ENCODE measurements at places on chromosomes 5 and 9.

DNA sequence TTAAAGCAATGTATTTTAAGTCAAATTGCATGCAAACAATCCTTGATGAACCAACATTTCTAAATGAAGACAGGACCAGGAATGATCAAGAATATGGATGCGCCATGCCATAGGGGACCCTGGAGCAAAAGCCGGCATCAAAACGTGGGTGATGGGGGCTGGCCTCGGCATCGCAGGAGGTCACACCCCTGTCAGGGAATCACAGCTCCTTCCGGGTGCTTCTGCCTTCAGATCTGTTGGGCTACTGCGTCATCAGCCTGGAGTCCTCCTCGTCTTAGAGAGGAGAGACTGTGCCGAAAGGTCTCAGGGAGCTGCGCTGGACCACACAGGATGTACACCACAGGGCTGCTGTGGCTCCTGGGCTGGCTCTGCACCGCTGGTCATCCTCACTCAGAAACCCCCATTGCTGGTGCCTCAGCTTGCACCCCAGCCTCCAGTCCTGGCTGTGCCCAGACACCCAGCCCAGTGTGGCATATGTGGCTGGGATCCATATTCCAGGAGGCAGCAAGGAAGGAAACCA is 152.9 kb upstream of the PPP1R26 start:
- DNase-seq, result no peak

DNA sequence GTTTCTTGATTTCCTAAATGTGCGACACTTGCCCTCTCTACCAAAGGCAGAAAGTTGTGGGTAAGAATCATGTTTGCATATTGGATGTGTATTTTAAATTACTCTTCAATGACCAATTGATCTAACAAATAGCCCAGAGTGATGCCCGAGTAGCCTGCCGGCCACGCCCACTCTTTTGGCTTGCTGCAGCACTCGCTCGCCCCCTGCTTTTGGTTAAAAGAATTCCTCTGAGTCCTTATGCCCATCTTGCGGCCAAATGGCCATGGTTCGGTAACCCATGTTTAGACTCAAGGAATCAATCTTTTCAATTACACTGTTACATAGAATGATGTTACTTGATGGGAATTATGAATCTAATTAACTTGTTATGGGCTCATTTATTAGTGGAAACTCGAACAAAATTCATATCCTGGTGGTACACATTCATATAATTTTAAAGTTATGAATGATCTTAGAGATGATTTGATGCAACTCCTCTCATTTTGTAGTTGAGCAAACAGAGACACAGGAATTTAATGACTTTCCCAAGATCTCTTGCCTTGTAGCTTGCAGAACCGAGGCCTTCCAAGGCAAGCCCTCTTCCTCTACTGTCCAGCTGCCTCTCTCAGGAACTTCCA is 36.5 kb downstream of the PPIC start:
- DNase-seq, result no peak

DNA sequence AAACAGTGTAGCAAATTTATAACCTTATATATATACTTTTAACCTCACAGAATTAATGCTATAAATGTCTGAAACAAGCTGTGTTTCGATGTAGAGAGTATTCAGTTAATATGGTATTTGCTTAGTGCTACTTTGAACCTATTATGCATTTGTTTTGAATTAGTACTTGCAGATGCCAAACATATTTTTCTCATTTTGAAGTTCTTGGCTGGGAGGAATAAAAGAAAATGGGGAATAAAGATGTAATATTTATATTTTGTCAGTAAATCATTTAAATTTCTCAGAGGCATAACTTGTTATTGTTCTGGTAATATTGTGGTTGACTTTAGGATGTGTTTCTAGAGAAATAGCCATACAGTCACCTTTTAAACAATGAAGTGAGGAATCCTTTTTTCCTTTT is 175.9 kb upstream of the IZUMO3 start:
- no peak for DNase-seq

- no peak for DNase-seq
Observed at GRCh38 chr5:64685866-64686265, 4.4 kb upstream of the SHISAL2B start.

GRCh38 chr5:58114324-58114723 is 345.6 kb downstream of the PLK2 start:
- DNase-seq, result no peak

GRCh38 chr5:54876556-54876955 is 108.8 kb downstream of the ESM1 start:
- DNase-seq, result no peak

DNA sequence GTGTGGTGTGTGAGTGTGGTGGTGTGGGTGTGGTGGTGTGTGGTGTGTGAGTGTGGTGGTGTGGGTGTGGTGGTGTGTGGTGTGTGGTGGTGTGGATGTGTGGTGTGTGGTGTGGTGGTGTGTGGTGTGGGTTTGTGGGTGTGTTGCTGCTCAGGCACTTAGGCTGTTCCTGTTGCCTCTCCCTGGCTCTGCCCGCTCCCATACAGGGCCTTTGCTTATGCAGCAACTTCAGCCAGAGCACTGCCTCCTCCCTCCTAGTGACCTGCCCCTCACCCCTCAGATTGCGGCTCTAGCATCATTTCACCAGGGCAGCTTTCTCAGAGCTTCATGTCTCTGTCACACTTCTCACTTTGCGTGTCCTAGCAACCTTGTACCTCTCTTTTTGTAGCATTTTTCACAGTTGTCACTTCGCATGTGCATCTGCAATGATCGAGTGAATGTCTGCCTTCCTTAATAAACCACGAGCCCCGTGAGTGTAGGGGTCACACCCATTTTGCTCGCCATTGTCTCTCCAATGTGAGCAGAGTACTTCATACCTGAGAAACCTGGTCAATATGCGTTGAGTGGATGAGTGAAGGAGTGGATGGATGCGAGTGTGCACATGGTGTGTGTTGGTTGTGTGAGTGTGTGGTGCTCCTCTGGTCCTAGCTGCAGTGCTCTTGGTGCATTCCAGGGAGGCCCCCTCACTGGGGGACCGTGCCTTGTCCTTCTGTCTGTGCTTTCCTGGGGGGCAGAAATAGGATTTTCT is 167.9 kb upstream of the PANK3 start:
- DNase-seq, result no peak

GRCh38 chr5:83472508-83473345 is 1.2 kb downstream of the VCAN start:
- no peak for DNase-seq

- DNase-seq, result no peak
Observed at GRCh38 chr9:126618190-126618584, 4.5 kb downstream of the LMX1B start.

GRCh38 chr5:154713615-154714125 is 41.5 kb upstream of the LARP1 start:
- no peak for DNase-seq

DNA sequence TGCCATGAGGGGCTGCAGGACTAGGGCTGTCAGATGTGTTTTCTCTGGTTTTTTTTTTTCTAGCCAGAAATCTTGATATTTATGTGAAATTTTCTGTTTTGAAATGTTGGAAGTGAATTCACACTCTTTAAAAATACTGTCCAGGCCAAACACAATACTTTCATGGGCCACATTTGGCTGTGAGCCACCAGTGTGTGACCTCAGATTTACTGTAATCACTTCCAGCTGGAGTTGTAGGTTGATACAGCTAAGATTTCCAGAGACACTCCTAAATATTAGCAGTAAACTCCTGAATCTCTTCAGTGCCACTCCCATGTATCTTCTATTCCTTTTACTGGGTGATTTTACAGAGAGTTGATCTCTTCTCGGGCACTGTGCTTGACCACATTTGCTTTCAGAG is 92.2 kb upstream of the CKMT2 start:
- no peak for DNase-seq

DNA sequence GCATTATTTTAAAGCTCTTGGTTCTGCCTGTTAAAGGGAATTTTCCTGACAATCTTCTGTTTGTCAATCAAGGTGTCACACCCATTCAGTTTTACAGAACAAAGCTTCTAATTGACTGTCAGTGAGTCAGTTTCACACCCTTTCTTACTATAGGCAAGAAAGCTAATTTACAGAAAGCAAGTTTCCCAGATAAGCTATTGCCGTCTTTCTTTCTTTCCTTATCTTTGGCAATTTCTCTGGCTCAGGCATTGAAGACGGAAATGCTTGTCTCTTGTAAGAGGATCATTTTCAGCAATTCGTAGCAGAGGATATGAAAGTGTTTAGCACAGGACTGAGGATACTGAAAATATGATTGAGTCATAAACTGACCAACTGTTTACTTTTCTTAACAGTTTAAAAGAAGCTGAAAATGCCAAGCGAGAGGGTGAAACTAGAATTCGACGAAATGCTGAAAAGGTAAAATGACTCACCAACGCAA is 27.0 kb downstream of the SPINK5 start:
- no peak for DNase-seq

- DNase-seq, result no peak
Observed at GRCh38 chr9:120583958-120584369, 4.0 kb upstream of the CDK5RAP2 start.

- DNase-seq, result no peak
Observed at GRCh38 chr5:109939116-109939682, 249.5 kb downstream of the MAN2A1 start.

DNA sequence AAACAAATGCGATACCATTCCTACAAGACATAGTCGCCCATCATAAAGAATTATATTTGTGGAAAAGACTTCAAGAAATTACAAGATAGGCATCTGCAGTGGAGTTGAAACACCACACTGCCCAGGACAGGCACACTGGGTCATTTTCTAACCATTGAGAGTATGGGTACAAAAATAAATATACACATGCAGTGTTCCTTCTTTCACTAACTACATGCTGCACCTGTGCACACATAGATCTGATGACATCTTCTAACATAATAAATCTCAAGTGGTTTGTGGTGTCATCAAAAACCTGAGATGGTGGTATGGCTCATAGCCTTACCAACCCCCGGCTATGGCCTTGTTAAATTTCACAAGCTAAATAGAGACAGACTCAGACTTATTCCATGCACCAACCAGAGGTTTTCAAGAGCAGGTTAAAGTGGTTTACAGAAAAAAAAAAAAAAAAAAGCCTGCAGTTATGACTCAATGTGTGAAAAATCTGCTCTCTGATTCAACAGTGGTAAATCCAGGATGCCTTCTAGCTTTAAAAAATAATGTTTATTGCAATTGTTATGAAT is 12.4 kb upstream of the NFIB start:
- DNase-seq, result peak; percentile 85

GRCh38 chr5:83096660-83097339 is 19.5 kb downstream of the XRCC4 start:
- DNase-seq, result no peak

DNA sequence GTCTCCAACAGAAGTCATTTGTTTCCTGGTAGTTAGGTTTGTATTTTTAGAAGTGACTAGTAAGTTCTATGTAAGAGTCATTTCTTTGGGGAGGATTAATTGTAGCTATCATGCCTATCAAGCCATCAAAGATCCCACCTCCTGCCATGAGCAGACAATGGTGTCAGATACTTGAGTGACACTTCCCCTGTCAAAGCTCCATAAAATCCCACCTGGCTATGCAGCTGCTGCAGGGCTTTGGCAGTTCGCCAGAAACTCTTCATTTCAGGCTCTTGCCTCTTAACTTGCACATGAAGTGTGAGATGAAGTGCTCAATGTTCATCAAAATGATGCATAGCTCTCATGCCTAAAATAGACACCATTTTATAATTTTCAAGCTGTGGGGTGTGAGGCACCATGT is 312.1 kb downstream of the CDH12 start:
- DNase-seq, result peak; percentile 99

DNA sequence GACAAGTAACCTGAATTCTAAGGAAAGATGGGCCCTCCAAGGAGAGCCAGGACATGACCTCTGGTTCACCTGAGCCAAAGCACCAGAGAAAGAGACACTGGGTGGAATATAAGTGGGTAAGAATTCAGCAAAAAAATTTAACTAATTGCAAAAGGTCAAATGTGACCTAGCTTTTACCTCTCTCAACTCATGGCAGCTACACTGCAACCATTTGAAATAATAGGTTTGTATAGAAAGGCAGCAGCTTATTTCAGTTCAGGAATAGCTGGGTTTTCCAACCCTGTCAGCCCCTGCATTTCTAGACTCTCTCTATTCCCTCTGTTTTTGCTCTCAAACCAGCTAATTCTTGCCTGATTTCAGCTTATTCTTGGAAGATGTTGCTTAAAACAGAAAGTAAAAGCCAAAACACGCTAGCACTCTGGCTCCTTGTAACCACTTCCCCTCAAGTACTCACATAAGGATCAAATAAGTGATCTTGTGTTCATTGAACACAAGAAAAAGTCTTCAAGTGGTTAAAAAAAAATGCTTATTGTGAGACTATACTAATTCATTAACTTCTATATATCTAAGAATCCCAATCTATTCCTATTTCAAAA is 101.1 kb upstream of the NR4A3 start:
- no peak for DNase-seq

DNA sequence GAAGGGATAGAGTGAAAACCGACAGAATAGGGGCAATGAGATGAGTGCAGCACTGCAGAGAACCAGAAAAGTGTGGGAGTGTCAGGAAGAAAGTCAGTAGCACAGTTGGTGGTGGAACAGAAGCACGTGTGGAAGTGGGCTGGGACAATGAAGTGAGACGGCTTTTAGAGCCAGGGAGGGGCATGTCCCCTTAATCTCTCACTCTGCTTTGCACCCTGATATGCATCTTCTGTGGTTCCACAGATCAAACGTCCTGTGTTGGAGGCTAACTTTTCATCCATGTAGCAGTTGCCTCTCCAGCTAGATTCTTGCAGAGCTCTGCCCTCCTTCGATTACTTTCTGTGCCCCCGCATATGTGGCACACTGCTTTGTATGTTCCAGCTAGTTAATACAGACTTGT is 163.6 kb downstream of the DOCK8 start:
- no peak for DNase-seq

- no peak for DNase-seq
Observed at GRCh38 chr5:142168365-142168764, 59.8 kb downstream of the NDFIP1 start.

GRCh38 chr9:127833555-127833954 is 20.9 kb downstream of the ENG start:
- no peak for DNase-seq

DNA sequence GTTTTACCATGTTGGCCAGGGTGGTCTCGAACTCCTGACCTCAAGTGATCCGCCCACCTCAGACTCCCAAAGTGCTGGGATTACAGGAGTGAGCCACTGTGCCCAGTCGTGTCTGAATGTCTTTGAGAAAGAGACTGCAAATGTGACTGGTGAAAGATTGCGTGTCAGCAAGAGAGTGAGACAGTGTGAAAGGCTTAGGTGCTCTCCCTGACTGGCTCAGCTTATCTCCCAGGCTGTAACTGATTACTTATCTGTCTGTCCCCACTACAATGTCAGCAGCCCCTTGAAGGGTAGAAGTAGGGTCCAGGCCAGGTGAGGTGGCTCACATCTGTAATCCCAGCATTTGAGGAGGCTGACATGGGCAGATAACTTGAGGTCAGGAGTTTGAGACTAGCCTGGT is 3.4 kb upstream of the FGFR4 start:
- no peak for DNase-seq

- DNase-seq, result no peak
Observed at GRCh38 chr5:14882658-14883580, 11.3 kb upstream of the ANKH start.

- DNase-seq, result no peak
Observed at GRCh38 chr9:109182940-109183798, 16.1 kb upstream of the FRRS1L start.

- DNase-seq, result no peak
Observed at GRCh38 chr5:132669966-132670882, 3.6 kb upstream of the IL4 start.
